ENCODE measurements at places on chromosomes 11 and 22.

DNA sequence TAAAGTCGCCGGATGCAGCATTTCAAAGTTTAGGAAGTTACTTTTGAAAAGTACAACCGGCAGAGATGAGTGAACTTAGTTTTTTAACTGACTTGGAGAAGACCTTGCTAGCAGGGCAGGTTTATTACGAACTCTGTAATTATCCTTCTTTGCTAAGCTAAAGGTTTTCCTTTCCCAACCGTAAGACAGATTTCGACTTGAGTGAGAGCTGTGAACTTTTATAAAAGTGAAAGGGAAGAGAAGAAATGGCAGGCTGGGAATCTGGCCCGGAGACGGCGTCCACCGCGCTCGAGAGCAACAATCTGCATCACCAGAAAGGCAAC, 659 bp upstream of the TEAD1 start:
- no peak for DNase-seq

GRCh38 chr22:29388759-29389090, 355 bp upstream of the AP1B1 start:
- DNase-seq, result no peak

DNA sequence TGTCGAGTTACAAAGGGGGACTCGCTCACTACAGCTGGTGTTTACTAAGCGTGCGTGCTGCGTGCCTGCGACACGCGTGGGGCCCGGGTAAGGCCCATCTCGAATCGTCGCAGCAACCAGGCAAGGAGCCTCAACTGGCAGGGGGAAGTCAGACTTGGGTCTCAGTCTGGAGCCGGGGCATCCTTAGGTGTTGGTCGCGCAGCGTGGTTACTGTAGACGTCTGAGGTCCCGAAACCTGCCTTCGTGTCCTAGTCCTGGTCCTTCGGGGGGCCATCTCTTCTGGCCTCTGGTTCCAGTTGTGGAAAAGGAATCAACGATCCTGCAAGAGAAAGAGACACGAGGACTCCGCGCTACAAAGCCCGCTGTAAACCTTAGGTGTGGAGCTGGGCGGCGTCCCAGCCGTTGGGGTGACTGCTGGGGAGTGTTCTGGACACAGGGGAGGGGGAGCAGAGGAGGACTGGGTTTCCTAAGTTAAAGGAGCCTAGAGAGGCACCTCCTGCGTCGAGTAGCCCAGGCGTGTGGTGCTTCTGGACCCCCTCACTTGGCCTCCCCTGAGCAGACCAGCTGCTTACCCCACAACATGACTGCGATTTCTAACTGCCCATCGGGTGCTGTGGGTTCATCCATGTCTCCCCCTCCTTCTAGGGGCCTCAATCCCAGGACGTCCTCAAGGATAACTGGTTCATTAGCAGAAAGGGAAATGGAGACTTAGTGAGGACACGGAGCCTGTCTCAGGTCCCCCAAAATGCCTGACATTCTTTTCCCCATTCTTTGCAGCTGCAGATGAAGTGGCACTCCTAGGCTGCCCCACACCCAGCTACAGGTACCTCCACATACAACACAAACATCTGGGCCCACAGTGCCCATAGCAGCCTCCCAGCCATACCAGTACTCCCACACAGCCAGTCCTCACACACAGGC, 4.9 kb upstream of the WNT11 start:
- no peak for DNase-seq

DNA sequence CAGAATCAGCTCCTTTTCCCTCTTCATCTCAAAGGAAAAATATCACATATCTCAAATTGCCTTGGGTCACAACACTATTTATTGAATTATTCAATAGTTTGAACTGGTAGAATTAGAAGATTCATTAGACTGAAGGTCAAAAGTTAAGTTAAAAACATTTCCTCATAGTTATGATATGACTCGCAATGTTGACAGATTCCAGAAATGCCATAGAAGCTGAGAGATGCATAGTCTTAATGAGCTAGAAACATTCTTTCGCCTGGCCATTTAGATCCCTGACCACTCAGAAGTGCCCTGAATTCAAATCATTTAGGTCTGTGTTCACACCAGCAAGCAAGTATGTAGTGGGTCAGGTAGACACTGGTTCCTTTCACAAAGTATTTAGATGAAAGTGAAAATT, 44.4 kb downstream of the FAT3 start:
- DNase-seq, result no peak

GRCh38 chr22:19634226-19634975, 79.9 kb upstream of the SEPTIN5 start:
- no peak for DNase-seq

DNA sequence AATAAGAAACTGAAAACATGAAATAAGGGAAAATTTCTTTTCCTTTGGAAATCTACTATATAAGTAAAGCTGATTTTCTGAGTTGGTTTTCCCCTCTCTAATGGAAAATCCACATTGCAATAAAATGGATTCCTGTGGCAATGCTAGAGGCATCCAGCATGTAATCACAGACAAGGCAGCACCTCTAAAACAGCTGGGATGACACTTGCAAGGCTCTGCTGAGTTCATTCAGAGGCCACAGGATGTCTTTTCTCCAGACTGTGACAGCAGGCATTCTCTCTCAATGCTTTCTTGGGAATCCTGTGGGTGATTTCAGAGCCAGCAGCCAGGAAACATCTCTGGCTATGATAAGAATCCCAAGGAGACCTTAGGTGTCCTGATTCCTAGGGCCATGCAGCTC, 201.3 kb upstream of the BLID start:
- DNase-seq, result no peak

- DNase-seq, result no peak
Observed at GRCh38 chr22:34015642-34016041, 95.4 kb upstream of the LARGE1 start.

DNA sequence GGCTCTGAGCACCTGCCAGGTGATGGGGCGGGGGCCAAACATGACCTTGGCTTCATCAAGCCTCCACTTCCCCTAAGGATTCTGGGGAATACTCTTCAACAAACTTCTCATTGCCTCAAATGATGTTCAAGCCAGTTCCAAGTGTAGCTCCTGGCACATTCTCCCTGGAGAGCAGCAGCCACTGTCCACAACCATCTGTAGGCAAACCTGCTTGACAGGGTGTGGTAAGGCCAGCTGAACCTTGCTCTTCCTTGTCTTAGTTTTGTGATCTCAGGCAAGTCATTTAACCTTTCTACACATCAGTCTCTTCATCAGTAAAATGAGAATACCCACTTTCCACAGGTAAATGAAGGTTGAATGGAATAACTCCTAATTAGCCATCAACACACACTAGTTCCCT, 323.3 kb downstream of the TENM4 start:
- DNase-seq, result no peak

DNA sequence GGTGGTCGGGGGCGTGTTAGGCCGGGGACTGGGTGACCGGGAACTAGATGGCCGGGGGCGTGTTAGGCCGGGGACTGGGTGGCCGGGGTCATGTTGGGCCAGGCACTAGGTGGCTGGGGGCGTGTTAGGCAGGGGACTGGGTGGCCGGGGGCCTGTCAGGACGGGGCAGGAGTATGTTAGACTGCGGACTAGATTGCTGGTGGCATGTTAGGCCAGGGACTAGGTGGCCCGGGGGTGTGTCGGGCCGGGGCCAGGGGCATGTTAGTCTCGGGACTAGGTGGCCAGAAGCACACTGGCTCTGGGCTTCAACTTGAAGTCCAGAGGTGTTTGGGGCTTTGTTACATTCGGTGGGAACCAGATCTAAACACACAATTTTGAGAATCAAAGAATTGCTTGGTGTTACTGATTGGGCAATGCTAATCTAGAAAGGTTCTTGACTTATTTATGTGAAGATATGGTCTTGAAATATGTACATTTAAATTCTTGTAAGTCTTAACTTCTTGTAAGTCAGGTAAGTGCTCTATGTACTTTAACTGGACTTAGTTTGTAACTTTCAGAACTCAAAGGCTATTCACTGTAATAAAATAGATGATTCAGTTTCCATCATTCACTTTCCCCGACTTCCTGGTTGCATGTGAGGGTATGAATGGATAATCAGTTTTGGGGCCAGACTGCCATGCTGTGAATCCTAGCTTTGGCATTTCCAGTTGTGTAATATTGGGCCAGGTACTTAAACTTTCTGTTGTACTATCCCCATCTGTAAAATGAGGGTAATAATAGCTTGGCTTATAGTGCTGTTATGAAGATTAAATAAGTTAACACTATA, 1.1 kb downstream of the EXT2 start:
- no peak for DNase-seq

GRCh38 chr22:21710156-21710555, 25.4 kb downstream of the YPEL1 start:
- no peak for DNase-seq

All from NCI-H2081 (cell line).